ENCODE measurements at places on chromosomes 7 and 10.

- no peak for DNase-seq
Observed at GRCh38 chr10:14384915-14385314, 54.2 kb upstream of the FRMD4A start.

GRCh38 chr10:2230478-2230877, 493.2 kb upstream of the ADARB2 start:
- no peak for DNase-seq

DNA sequence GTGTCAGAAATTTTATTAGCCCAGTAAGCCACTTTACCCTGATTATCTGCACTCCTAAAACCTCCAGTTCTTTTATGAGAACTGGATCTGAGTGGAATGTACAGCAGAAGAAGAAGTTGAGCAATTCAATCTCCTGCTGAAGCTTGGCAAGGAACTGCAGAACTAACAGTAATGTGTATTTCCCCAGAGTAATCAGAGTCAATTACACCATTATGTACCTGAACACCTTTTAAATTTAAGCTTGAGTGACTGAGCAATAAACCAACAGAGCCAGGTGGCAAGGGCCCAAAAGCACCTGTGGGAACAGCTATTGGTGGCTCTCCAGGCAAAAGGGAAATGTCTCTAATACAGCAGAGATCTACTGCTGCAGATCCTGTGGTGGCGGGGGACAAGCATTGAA, 40.1 kb upstream of the AKR1C2 start:
- no peak for DNase-seq

DNA sequence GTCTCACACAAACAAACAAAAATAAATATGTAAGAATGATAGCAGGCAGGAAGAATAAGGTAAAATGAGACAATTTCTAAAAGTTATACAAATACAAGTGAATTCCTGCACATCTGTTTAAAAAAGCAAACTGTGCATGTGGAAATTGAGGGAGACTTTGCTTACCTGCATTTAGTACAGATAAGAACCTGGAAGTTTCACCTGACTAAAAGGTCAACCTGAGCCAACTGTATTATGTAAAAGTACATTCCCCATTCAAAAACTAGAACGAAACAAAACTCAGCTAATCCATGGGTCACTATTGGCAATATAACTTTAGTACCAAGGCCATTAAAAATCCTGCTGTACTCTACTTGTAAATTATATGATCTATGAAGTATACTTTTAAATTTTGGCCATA, 127.1 kb downstream of the DOCK4 start:
- no peak for DNase-seq

DNA sequence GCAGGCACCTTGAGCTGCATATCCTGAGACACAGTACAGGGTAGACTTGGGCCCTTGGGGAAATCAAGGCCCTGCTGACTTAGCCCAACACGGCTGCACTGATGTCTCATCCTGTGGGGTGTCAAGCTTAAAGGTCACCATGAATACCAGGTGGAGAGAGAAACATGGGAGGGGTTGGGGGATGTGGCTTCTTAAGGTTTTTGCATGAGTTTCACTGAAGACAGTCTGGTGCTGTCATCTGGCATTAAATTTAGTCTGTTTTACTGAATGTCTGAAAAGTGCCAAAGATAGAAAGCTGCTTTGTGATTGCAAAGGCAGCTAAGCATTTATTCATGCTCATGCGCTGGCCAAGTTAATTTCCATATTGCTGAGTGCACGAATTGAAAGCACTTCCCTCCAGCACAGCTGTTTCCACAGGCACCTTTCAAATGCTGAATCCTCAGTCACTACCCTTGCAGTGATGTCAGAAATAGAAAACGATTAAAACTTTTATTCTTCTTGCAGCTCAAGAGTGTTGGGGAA, 102.1 kb downstream of the OSBPL3 start:
- DNase-seq = no peak

DNA sequence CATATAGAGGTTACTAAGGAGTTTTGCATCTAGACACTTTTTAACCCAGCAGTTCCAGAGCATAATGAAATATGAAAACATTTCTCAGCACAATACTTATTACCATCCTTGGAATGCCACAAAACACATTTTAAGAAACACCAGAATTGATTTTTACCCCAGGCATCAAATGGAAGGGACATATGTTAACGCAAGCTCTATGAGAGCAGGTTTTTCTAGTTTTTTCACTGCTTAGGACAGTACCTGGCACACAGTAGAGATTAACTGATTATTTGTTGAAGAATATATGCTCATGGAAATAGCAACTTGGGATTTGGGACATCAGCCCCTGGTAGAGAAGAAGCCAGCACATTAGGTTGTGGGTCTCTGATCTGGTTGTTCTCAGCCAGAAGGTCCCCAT, 67.0 kb upstream of the ARID5B start:
- DNase-seq = no peak

DNA sequence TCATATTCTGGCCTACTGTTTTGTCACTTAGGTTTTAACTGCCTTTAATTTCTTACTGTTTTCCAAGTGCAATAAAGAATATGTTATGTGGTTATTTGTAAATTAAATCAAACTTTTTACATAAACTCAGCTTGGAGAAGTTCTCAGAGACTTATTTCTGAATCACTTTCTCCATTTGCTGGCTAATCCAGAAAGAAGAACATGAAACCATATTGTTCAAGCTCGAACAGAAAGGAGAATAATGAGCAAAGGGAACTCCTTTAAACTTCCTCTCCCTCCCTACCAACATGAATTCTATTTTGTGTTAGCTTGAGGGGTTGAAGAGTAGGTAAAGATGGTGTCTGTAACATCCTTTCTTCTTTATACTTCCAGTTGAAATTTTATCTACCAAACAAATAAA, 52.3 kb downstream of the SHTN1 start:
- DNase-seq = no peak

- DNase-seq = peak; percentile 17
Observed at GRCh38 chr10:2927958-2928840, 139.1 kb upstream of the PFKP start.

DNA sequence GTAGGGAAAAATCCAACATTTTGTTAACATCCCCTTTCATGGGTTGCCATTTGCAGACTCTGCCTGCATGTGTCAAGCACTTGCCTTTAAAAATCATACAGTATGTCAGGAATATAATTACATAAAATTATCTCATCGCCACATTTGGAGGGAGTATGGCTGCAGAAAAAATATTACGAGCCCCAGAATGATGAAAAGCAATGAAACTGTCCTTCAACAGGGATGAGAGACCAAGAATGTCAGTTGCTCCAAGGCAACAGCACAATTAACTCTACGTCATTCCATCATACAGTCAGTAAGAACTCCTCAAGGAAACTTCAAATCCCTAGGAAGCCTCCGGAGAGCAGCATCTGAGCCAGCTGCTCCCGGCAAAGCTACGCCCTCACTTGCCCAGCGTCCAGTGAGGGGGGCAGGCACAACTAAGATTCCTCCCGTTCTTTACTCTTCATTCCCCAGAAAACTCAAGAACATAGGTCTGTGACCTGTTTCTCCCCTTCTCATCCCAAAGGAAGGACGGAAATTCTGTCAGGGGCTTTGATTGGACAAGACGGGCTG, 132.9 kb downstream of the ANLN start:
- DNase-seq = no peak

DNA sequence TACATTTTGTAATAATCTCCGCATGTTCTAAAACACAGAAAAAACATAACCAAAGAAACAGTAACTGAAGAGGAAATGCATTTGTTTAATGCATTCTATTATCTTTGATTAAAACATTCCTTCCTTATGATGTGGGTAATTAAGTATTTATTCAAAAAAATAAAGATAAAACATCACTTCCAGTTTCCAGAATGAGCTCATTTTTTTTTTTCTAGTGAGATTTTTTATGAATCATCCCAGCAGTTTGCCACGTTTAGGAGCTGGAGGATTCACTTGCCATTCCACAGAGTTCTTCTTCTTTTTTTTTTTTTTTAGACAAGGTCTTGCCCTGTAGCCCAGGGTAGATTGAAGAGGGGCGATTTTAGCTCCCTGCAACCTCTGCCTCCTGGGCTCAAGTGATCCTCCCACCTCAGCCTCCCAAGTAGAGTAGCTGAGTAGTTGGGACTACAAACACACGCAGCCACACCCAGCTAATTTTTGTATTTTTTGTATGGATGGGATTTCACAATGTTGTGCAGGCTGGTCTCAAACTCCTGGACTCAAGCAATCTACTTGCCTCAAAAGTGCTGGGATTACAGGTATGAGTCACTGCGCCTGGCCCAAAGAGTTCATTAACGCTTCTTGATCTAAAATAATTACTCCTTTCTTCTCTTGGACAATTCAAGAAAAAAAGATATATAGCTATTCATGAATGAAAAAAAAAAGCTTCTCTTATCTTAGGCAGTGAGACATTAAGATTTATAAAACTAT, 177.3 kb downstream of the DKK1 start:
- DNase-seq = no peak

DNA sequence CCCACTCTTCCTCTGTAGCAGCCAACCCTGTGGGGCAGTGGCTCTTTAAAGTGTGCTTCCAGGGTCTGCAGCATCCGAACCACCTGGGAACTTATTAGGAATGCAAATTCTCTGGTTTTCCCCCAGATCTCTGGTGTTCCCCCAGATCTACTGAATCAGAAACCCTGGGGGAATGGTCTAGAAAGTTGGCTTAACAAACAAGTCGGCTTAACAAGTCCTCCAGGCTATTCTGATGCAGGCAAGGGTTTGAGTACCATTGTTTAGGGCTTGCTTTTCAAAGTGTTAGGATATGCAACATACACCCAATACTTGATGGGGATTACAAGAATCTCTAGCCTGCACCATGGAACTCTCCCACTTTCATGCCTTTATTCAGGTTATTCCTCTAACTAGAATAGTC, 126.3 kb downstream of the RALA start:
- no peak for DNase-seq
